ENCODE measurements at places on chromosomes 6 and 20.

DNA sequence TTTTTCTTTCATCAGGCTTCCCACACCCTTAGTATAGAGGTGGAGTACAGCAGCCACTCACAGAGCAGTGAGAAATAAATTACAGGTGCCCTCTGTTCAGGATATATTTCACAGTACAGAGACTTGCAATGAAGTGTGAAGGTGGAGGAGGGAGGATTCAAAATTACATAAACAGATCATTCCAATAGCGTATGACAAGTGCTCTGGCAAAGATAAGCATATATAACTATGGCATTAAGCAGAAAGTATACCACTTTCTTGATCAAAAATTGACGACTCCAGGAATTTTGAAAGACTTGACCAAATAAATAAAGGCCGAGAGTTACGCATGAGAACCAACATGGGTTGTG, 108.7 kb downstream of the GPX5 start:
- DNase-seq = no peak

- DNase-seq = no peak
Observed at GRCh38 chr6:56450882-56451739, 191.6 kb downstream of the DST start.

DNA sequence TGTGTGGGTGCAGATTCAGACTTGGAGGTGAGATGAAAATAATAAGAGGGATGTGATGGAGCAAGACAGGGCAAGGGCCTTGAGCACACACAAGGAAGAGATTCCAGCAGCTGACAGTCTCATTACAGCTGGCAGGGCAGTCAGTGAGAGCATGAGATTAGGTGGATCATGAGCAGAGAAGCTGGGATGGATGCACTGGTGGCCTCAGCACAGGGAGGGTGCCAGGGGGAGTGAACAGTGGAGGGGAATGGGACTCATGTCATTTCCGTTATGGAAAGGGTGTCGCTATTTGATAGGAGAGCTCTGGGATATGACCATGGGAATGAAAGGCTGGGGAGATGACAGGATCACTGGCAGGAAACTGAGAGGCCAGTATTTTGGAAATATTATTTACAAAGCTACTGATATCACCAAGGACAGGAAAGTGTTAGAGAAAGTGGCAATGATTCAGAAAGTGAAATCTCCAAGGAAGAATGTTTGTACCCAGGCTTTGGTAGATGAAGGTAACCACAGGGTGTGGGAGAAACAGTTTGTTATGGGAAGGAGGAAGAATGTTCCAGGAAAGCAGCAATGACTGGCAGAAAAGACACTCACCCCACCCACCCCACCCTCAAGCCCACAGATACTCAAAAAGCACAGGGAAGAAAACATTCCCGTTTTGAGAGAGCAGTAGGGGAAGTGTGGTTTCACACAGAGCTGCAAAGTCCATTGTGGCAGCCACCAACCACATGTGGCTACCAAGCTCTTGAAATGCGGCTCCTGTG, 214.7 kb upstream of the PROKR2 start:
- peak; percentile 27 for DNase-seq

DNA sequence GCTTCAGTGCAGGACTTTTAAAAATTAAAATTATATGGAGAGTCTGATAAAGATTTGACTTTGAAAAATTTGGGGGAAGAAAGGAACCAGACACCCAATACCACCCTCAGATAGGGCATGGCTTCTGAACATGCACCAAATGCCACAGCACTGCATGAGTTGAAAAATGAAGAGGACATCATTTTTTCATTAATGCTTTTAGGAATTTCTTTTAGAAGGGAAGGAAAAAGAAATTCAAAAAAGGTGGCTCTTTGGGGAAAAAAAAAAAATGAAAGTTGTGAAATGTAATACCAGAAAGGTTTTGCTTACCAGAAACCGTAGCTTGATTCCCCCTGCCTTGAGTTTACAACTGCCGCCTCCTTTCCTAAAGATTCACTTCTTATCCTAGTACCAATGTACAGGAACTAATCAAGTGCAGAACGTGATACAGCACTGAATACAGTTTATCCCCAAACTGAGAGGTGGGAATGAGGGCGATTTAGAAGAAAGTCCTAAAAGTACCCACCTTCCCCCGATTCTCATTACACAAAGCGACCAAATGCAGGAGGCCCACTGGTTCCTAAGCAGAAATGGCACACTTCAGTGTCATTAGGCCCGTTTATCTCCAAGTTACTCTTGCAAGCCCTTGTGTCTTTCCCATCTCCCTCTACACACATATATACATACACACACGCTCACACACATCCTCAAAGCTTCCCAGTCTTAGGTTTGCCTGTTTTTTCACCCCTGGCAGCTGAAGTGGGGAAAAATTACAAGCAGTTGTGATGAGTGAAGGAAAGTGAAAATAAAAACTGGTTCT, 2.8 kb downstream of the PPP1R10 start:
- no peak for DNase-seq

- DNase-seq = no peak
Observed at GRCh38 chr6:134806180-134806798, 143.6 kb downstream of the ALDH8A1 start.

GRCh38 chr20:31859266-31859997, 10.9 kb downstream of the DUSP15 start:
- no peak for DNase-seq

- no peak for DNase-seq
Observed at GRCh38 chr6:55449225-55449624, 122.0 kb downstream of the GFRAL start.

GRCh38 chr6:19440531-19440930, 396.6 kb upstream of the ID4 start:
- no peak for DNase-seq

DNA sequence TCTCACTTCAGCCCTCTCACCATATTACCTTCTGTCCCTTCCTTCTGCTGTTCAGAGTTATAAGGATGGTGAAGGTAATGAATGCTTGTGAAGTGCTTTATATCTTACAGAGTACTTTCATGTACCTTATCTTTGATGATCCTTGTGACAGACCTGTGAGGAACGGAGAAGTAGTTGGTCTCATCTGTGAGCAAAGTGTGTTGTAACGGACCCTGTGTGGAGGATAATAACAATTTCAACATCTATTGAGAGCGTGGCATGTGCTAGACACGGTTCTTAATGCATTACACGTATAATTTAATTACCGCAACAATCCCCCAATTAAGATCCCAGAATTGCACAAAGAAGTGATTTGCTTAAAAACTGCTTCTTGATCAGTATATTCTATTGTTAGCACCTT, 124.6 kb downstream of the ANKS1A start:
- DNase-seq = no peak

GRCh38 chr20:25270829-25271251, 23.0 kb downstream of the PYGB start:
- DNase-seq = no peak

DNA sequence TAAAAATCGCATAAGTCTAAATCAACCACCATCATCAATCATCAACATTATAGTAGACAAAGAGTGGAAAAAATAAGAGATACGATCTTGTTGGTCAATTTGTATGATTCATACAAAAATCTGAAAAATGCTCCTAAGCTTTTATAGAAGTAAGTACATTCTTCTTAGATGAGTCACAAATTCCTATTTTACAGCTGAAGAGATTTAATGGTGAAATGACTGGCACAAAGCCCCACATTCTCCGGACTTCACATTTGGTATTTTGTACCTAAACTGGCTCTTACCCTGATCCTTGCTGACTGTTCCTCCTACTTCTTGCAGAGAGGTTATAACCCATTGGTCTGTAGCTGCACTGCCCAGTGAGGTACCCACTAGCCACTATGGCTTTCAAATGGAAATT, 29.9 kb upstream of the PREP start:
- no peak for DNase-seq

- peak; percentile 25 for DNase-seq
Observed at GRCh38 chr6:8627085-8627861, 191.9 kb upstream of the SLC35B3 start.

DNA sequence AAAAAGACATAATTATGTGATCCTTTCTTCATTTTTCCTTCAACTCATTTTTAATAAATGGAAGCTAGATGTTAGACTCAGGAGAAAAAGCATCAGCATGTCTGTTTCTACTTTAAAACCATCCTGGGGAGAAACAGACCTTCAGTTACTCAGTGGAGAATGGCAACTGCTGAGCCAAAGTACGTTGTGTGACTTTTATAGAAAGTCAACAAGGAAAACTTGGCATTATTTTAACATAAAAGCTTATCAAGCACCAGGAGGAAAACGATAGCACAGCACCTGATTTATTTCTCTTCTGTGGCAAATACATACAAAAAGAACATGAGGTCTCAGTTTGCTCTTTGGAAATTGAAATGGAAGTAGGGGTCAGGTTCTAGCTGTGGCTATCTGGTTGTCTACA, 115.3 kb upstream of the RIPOR2 start:
- no peak for DNase-seq

- DNase-seq = peak; percentile 97
Observed at GRCh38 chr20:56411759-56412472, at the start of gene CASS4. TSS of gene CASS4 (plus strand) at chr20:56412260. CDS start at chr20:56412459, 199 bp downstream.

DNA sequence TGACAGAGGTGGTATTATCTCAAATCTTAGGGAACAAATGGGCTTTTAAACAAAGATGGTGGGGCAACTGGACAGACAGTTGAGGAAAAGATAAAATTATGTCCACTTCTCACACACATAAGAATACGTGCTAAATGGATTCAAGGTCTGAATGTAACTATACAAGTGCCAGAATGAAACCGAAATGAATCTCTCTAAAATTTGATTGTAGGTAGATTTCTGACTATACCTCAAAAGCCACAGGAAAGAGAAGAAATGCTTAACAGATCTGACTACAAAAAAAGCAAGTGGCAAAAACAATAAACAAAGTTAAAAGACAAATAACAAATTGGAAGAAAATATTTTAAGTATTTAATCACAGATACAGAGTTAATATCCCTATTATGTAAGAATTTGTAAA, 182.7 kb upstream of the OLIG3 start:
- DNase-seq = no peak

DNA sequence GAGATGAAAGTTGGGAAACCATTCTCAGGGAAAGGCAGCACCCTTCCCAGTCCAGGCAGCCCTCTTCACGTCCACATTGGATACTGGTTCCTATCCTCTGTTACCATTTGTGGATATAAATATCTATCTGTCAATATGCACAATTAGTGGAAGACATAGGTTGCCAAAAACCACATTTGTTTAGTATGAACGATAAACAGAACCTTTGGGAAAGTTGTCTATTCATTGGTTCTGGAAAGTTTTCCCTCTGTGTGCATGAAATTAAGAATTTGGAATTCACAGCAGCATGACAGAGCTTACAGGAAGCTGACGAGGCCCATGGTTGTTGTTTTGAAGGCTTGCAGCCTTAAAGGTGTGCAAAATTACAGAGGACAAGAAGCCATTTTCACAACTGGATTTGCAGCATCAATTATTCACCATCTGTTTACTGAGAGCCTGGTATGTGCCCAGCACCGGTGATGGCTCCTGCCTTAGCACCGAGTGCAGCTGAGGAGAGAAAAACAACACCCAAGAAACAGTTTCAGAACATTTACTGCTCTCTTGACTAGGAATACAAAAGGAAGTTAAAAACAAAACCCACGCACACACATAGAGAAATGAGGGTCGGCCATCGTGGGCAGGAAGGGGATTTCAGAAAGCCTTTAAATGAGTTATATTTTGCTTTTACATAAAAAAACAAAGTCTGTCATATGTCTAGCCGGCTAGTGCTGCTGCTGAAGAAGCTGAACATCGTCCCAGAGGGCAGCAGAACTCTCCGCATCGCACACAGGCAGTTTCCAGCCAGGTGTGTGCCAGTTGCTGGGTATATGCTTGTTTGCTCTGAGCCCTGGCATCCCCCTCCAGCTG, 319.6 kb downstream of the FARS2 start:
- DNase-seq = no peak

GRCh38 chr20:24502661-24503060, 33.2 kb downstream of the SYNDIG1 start:
- no peak for DNase-seq

- no peak for DNase-seq
Observed at GRCh38 chr20:32535316-32535952, 49.7 kb downstream of the NOL4L start.

- DNase-seq = no peak
Observed at GRCh38 chr20:15251171-15251570, 913.8 kb upstream of the FLRT3 start.

DNA sequence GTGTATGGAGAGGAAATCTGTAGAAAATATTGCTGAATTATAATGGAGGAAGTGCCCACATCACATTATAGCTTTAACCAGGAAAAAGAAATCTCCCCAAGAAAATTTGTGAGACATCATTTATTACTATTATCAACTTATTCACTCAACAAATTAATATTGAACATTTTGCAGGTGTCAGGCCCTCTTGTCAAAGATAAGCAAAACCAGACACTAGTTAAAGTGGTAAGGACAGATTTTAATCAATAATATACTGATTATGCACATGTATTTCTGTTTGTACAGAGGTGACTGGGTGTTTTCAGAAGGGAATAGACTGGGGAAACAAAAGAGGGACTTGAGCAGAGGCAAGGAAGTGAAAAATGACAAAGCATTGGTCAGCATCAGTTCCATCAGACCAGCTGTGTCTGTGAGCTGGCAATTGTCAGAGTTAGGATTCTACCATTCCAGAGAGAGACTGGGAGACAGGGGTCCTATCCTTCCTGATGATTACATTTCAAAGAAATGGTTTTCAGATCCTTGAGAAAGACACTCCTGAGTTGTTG, 519.2 kb downstream of the UTRN start:
- no peak for DNase-seq

DNA sequence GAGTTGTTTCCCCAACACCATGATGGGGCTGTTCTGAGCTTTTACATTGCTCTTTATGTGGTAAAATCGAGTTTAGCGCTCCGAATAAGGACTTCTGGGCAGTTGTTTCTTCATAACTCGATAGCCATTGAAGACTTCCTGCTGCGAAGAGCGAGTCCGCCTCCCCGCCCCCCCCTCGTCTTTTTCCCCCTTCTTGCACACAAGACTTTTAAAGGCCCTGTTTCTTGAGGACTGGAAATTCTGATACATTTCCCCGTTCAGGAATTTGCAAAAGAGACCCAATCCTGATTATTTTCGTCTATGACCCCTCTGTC, 1.5 kb upstream of the CITED2 start:
- no peak for DNase-seq

DNA sequence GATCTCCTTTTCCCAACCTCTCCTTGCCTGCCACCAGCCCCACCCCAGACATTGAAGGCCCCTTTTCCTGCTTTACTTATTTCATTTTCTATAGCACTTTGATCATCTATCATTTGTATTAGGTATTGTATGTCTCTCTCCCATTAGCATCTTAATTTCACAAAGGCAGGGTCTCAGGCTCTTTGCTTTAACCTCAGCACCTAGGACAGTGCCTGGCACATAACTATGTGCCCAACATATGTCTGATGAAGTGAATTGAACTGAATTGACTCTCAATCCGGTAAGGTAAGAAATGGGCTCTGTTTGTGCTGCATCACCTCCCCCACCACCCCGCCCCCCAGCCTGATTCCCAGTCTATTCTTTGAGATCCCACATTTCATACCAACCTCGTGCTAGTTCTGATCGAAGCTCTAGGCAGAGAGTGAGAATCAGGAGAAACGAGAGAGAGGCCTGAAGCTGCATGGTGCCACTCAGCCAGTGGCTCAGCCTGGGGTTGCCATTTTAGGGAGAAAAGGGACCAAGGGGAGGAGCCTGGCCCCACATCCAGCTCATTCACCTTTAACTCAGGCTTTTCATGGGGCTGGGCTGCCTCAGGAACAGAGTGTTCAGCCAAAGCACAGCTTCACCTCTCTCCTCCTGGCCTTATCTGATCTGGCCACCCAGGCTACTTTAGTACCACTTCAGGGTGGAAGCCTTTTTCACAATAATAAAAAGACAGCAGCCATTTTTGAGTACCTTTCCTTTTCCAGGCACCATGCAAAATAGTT, at the start of gene SPINT3:
Gene SPINT3 (minus strand): TSS at position 476 of the 767 bp plus-strand sequence. CDS start 14 bp downstream, at position 462.
- no peak for DNase-seq
